ENCODE measurements at places on chromosomes 3 and 15.

DNA sequence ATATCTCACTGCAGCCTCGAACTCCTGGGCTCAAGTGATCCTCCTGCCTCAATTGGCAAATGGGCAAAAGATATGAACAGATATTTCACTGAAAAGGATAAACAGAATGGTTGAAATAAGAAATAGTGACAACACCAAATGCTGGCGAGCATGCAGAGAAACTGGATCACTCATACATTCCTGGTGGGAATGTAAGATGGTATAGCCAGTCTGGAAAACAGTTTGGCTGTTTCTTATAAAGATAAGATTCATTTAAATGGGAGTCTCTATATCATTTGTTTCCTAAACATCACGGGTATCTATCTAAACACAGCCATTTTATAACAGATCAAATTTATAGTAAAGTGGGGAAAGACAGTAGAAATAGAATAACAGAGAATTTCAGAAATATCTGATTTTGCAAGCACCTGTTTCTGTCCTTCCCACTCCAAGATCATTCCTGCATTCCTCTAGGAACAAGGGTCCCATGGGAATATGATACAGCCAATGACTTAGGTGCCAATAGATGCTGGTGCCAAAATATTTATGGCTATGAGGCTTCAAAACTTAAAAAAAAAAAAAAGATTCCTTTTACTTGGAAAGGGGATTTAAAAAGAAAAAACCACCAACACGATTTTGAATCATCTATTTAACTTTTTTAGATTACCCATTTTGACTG lies 9.9 kb upstream of the TFDP2 start:
- DNase-seq: no peak

DNA sequence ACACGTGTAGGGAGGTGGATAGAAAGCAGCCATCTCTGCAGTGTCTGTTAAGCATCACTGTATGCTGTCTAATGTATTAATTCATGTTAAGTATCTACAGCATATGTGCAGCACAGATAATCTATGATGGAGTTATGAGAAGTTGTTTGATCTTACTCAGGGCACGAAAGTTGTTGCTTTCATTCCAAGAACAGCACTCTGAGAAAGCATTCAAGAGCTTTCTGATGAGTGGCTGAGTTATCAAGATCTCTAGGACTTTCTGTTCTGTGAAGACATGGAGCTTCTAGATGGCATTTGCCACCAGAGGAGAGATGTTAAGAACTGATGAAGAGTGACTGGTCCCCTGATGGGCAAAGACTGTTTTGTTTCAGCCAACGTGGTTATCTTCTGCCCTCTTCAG lies 22.6 kb upstream of the TPRG1 start:
- DNase-seq: no peak

GRCh38 chr15:84600331-84600686 lies 500 bp upstream of the ZSCAN2 start:
- peak; percentile 19 for DNase-seq

GRCh38 chr15:66254951-66255676 lies 1.6 kb upstream of the MEGF11 start:
- DNase-seq: no peak

DNA sequence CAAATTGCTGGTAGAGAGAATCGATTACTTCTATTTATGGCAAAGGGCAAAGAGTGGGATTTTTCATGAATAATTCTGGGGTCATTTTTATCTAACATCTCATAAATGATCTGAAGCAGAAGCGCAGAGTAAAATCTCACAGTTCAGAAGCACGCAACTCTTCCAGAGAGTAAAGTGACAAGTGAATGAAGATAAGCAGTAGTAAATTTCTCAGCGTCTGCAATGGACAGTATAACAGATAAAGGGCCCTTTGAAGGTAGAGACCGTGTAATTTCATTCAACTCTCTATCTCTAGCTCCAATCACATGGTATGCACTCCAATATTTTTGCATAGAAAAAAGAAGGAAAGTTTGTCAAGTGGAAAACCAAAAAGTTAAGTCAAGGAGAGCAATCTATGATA lies 521.1 kb upstream of the NECTIN3 start:
- DNase-seq: no peak

DNA sequence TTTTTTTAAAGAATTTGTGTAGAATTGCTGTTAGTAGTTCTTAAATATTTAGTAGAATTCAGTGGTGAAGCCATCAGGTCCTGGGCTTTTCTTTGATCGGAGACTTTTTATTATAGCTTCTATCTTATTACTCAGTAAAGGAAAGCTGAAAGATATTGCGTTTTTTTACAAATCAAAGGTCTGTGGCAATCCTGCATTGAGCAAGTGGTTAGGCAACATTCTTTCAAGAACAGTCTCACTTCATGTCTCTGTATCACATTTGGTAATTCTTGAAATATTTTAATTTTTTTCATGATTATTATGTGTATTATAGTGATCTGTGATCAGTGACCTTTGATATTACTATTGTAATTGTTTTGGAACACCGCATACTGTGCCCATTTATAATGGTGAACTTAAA lies 140.8 kb downstream of the UNC13C start:
- DNase-seq: no peak

- no peak for DNase-seq
Measured at GRCh38 chr3:102053375-102053989, 204.2 kb downstream of the NFKBIZ start.

- DNase-seq: no peak
Measured at GRCh38 chr3:106004137-106004681, 135.4 kb upstream of the CBLB start.

DNA sequence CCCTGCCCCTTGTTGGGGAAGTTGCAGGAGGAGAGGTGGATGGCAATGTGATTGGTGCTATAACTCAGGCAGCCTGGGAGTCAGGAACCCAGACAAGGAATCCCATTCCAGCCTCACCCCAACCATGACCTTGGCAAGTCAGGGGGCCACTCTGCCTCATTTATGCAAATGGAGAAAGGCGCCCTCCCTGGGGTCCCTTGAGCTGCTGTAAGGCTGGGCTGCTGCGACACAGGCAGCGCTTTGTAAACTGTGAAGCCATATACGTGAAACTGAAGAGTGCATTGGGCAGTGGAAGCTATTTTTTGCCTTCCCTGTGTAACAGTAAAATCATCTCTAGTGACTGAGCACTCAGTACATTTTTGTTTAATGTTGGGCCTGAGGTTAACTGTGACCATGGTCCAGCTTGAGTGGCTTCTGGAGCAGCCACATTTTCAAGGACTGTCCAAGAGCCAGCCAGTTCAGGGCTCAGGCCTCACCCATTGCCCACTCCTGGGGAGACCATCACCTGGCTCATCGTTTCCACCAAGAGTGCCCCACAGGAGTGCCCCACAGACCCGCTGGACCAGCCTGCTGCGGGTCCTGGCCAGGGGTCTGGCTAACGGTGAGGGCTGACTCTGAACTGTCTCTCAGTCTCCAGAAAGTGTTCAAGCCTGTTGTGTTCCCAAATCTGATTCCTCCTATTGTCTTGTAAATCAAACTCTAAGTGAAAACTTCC lies 27.9 kb downstream of the KIF7 start:
- no peak for DNase-seq

- no peak for DNase-seq
Measured at GRCh38 chr3:21839592-21839991, 88.6 kb upstream of the ZNF385D start.

GRCh38 chr3:197372047-197372661 lies 73.7 kb upstream of the DLG1 start:
- no peak for DNase-seq

All from DMS 273 treated with DMSO at 0.1 percent for 48 hours (cell line).